Esophagus squamous epithelium (tissue), 5 donors: ENCODE measurements at places on chromosomes 6 and 20.

DNA sequence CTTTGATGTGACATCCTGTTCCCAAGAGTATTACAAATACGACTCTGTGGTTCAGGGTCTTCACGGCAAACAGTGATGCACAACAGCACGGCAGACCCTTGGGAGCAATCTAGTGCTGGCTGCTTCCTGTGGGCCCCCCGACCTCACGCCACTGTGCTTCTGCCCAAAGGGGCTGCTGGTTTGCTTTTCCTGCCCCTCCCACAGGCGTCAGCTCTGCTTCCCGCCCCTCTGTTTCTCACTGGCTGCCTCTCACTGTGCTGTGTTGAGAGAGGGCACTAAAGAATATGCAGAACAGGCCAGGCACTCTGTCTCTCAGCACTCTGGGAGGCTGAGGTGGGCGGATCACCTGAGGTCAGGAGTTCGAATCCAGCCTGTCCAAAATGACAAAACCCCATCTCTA, 554.5 kb upstream of the AGPAT4 start:
- H3K4me3 ChIP-seq, result no peak overlapping the region
- DNase-seq, result no peak
- no peaks in the 10 kb centered on the region for H3K27me3 ChIP-seq
- no peaks in the 10 kb centered on the region for H3K4me1 ChIP-seq
- H3K36me3 ChIP-seq, result no peaks in the 10 kb centered on the region

DNA sequence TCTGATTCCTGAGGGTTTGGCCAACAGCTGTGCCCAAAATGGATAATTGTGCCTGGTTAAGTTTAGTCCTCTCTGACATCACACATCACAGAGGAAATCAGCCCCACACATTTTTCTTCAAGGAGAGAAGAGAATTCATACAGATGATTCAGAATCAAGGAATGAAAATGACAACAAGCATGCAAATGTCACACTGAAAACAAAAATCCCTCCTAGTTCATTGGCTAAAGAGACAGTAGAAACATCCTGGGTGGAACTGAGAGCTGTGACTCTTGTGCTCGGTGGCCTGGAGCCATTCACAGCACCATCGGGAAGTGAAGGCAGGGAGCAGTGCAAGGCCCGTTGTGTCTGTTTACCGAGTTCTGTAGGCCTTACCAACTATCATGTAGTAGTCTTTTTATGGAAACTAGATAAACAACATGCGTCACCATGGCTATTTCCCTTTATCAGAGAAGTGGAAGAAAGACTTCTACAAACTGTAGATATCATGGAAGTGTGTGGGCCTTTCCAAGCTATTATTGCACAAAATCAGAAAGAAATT, 81.7 kb upstream of the TENT5A start:
- no peaks in the 10 kb centered on the region for H3K27me3 ChIP-seq
- H3K36me3 ChIP-seq, result no peaks in the 10 kb centered on the region
- no peaks in the 10 kb centered on the region for H3K4me1 ChIP-seq

- peaks cover 76% of the 10 kb centered on the region for H3K4me1 ChIP-seq
- no peaks in the 10 kb centered on the region for H3K36me3 ChIP-seq
- peak overlapping the region; percentile 8 for H3K27ac ChIP-seq
- no peaks in the 10 kb centered on the region for H3K27me3 ChIP-seq
- no peak for DNase-seq
These were observed 6.5 kb upstream of the DST start for GRCh38 chr6:56649053-56649769.

DNA sequence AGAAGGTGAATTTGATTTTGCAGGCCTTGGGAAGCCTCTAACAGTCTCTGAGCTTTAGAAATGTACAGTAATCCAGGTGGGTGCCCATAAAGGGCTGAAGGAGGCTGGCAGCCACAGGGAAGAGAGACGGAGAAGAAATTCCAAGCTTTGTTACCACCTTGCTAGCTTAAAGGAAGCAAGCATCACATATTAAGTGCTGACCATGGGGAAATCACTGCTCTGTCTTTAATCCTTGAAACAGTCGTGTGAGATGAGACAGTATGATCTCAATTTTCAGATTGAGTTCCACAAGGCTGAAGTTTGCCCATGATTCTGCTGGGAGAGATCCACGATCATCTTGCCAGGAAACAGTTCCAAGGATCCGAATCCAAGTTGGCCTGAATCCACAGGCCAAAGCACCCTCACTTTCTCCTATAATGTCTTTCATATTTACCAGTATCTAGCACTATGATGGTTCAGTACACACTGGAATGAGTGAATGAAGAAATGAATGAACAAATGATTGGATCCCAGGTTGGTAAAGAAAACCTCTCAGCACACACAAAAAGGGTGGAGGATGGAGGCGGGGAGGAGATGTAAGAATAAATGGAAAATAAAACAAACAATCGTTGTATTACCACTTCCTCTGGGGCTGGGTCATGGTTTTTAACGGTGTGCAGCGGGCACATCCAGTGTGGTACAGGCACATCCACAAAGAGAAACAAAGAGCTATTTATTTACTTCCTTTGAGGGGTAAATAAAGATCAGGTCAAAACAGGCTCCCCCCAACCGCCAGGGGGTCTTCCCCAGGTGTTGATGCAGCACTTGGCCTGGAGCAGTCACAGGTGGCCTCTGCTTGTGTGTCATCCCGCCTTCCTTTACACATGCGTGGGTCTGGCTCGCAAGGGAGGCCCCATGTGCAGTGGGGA, 28.2 kb upstream of the TAF8 start:
- no peak overlapping the region for H3K27ac ChIP-seq
- no peak overlapping the region for H3K4me3 ChIP-seq
- no peaks in the 10 kb centered on the region for H3K27me3 ChIP-seq
- peaks cover 7% of the 10 kb centered on the region for H3K36me3 ChIP-seq

GRCh38 chr6:42726026-42726425, 3.6 kb upstream of the PRPH2 start:
- H3K27me3 ChIP-seq, result no peaks in the 10 kb centered on the region
- H3K27ac ChIP-seq, result peak overlapping the region; percentile 89
- no peak overlapping the region for H3K4me3 ChIP-seq
- H3K4me1 ChIP-seq, result peaks cover 15% of the 10 kb centered on the region
- H3K36me3 ChIP-seq, result no peaks in the 10 kb centered on the region
- no peak for DNase-seq

DNA sequence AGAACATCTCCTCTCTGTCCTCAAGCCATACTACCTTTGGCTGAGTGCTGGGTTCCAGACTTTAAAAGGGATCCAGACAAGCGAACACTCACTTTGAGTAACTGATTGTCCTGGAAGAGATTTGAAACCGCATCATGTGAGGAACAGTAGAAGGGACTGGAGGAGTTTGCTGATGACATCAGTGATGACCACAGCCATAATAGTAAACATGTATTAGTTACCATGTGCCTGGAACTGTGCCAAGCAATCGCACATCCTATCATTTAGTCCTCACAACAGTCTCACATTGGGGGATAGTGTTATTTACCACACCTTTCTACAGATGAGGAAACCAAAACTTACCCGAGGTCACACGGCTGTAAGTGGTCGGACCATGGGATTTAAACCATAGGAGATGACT, 39.8 kb downstream of the ARMC2 start:
- H3K4me3 ChIP-seq, result no peak overlapping the region
- H3K36me3 ChIP-seq, result no peaks in the 10 kb centered on the region
- DNase-seq, result no peak
- H3K4me1 ChIP-seq, result no peaks in the 10 kb centered on the region
- no peaks in the 10 kb centered on the region for H3K27me3 ChIP-seq
